ENCODE measurements at places on chromosomes 7 and 10.
A peak's percentile ranks its signal among the peaks of the same experiment; 100 is the strongest.

- DNase-seq, result no peak
These were observed 25.7 kb downstream of the ZNF248 start for GRCh38 chr10:37831495-37832333.

DNA sequence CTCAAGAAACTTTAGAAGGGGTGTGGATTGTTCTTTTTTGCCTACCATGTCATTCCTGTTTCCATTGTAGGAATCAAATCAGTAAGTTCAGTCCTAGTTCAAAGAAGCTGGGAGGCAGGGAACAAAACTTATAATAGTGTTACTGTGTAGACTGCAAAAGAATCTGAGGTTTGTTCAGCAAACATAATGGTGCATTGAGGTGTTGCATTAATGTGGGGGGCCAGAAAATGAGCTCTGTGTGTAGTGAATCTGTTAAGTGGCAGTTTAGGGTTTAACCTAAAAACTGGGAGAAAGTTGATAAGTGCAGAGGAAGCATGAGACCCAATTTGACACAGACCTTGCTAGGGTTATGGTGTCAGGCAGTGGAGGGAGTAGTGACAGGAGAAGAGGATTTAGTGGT is 197.7 kb downstream of the SUGCT start:
- DNase-seq, result no peak

DNA sequence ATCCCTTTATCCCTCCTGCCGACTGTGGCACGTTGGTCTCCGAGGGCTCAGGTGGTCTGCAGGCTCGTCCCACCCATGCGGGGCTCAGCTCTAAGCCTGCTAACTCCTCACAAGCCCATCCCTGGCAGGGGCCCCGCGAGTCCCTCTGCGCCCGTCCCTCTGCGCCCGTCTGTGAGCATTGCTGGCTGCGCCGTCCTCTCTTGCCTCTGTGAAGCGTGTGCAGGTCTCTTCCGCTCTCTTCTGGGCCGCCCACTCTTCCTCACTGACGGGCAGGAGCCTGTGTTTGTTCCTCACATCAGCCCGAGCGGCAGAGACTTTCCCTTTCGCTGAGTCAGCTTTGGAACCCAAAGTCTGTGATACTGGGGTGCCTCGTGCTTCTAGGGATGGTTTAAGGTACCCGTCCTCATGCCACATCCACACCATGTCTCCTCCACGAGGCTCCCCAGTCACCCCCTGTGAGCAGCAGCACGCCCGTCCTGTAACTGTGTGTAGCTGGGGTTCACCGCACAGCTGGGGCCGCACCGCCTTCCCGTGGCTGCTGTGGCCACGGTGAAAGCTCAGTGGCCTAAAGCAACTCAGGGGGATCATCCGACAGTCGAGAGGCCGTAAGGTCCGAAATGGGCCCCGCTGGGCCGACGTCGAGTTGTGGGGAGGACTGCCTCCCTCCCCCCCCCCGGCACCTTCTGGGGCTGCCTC is 35.5 kb downstream of the ADGRA1 start:
- no peak for DNase-seq

GRCh38 chr10:7107285-7107684 is 303.5 kb downstream of the SFMBT2 start:
- no peak for DNase-seq

- no peak for DNase-seq
These were observed 88.6 kb upstream of the KLF14 start for GRCh38 chr7:130822642-130823041.

- peak; percentile 76 for DNase-seq
These were observed at the start of gene CALY for GRCh38 chr10:133336577-133337369. Gene CALY (minus strand): TSS chr10:133336896. CDS start chr10:133328989, 7,907 bp downstream.

- DNase-seq, result no peak
These were observed 39.4 kb upstream of the GDF10 start for GRCh38 chr10:47260505-47261111.

DNA sequence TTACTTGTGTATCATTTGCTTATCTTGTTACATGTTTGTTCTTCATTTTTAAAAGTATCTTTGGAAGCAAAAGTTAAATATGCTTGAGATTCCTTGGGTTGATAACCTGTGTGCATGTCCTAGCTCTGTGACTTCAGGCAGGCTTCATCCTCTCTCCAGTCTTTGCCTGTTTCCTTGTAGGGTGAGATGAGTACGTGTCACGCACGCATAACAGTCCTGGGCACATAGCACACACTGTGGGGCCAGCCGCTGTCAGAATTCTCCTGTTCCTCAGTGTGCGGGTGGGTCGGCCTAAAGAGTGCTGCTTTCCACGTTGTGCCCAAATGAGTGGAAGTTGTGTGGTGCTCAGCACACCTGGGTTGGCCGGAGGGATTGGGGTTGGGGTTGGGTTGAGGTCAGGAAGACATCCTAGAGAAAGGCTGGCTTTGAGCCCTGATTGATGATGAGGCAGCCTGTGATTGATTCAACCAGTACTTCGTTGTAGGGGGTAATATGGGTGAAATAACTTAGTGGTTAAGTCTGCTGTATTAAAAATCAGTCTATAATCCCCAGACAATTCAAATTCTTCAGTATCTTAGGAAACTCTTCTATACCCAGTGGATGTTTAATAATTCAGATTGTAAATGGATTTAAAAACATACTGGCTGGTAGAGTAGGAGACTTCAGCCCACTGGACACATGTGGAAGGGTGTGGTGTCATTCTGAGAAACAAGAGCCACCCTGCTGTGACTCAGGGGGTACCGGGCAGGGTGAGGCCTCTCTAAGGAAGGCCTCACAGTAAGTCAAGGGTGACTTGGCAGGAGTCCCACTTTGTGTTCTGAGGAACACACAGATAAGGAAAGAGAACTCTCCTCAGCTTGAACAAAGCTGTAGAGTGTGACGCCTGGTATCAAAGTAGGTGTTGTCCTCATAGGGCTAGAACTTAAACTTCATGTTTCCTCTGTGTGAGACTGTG is 54.8 kb downstream of the DAGLB start:
- no peak for DNase-seq

DNA sequence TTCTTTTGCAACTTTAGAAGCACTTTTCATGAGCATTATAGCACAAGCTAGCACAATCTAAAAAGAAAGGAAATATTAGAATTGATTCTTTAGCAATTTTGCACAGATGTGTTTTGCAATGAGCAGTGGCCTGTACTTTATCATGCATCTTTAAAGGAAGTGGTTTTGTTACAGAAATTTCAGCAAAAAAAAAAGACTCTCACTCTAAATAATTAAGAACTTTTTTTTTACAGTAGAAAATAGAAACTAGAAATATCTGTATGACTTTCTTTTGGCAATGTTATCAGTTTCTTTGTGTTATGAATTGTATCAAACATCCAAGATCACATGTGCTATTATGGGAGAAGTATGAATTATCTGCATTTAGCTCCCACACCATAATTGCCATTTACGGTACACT is 195.7 kb upstream of the KLF6 start:
- no peak for DNase-seq

GRCh38 chr10:20835335-20835734 is 61.8 kb downstream of the NEBL start:
- DNase-seq, result no peak

- no peak for DNase-seq
These were observed 58.6 kb upstream of the ANK3 start for GRCh38 chr10:60448246-60448645.

GRCh38 chr10:132616170-132616995 is 78.8 kb downstream of the INPP5A start:
- peak; percentile 49 for DNase-seq

DNA sequence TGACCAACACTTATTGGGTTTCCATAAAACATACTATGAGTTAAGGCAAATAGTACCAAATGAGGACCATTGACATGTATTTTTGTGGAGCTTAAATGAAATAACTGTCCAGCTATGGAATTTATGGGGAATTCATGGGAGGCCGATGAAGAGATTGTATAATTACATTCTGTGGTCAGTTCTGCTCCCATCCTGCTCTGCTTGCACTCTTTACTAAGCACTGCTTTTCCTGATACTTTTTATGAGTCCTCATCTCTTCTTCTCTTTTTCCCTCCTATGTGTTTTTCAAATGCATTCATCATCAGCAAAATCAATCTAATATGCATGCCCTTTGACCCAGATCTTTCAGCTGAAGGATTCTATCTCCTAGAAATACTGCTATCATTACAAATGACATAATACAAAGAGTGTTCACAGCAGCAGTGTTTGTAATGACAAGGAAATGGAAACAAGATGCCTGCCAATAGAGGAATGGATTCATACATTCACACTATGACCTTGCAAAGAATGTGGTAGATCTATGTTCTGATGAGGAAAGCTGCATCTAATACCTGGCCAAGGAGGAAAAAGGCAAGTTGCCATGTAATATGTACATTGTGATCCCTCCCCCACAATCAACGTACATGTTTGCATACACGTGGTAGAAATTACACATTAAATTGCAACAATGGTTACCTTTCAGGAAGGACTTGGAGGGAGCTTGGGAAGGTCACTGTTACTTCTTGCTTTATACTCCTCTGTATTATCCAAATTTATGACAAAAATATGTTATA is 73.9 kb downstream of the PCGF5 start:
- no peak for DNase-seq

DNA sequence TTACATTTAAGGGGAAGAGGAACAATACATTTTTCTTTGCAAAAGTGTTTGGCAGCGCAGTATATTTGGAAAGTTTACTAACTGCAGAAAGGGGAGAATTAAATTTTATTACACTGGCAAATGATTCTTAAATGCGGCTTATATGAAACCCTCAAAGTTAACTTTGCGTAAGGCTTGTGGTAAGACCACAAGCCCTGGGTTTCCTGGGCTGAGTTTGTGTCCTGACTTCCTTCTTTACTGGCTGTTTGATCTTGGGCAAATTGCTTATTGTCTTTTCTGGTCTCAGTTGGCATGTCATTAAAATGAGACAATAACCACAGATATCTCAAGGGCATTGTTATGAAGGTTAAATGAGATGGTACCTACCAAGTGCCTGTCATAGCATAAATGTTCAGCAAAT is 106.8 kb downstream of the GLRX3 start:
- DNase-seq, result no peak

DNA sequence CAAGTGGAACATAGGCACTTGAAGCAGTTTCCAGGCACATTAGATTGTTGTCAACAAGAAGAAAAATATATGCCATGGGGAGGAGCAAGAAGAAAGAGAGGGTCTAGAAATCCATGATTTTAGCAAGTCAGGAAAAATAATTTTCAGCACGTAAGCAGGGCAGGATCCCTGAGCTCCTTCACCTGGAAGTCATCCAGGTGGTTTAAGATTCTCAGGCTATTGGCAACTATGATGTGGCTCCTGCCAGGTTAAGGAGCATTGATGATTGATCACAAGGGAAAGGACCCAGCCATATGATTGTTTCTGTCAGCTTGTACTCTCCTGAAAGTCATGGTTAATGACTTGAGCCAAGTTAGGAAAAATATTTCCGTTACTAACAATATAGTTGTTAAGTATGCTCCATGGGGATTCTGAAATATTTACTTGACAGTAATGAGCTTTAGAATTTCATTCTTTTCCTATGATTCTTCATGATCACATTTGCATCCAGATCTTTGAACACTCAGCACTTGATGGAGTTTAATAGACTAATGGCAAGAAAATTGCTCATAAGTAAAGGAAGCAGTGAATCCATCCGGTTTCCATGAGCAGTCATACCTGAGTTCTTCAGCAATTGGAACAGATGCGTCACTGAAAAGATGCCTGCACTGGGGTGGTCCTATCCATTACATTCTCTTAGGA is 209.1 kb downstream of the BICC1 start:
- no peak for DNase-seq

- peak; percentile 19 for DNase-seq
These were observed 32.9 kb downstream of the PHTF2 start for GRCh38 chr7:77831481-77831880.

DNA sequence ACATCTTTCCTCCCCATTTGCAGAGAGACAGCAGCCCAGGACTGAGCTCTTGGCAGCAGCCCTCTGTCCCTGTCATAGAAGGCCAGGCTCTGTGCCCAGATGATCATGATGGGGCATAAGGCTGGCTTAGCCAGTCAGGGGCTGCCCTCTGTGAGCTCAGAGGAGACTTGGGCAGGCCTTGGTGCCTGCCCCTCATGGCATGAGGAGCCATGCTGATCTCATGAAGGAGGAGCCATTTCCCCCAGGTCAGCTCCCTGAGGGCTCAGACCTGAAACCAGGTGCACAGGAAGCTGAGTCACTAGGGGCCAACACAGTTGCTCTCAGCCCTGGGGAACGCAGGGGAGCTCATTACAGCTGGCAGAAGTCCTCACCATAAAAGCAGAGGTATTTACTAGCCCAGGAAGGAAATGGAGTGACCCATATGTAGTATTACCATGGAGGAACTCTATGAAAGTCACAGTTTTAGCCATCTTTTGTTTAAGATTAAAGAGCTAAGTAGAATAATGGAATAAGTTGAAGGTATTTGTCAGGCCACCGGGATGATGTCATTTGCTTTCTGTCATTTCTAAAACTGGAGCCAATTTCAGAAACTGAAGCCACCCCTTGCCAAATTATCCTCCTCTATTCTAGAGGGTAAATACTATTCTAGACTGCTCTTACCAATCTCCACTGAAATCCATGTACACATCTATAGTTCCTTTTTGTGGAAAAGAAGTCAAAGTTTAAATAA is 362.4 kb upstream of the ZNF32 start:
- DNase-seq, result no peak

DNA sequence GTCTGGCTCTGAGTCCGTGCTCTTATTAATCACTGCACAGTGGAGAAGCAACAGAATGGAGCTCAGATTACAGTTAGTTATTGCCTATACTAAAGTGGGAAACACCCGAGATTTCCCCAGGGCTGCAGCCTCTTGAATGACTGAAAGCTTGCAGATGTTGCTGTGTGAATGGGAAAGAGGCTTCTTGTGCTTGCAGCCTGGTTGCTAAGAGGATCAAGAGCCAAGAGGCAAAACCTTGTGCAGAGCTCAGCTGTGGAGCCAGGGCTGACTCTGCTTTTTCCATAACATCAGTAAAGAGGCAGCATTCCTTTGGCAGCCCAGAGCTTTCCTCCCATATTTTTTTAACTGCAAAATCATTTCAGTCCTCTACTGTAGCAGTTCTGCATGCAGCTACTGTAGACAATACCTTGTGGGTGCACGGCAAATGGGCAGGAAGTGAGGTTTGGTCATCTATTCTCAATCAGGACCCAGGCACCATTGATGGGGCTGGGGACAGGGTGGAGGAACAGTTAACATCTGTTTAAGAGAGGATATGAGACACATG is 86.5 kb downstream of the RALA start:
- no peak for DNase-seq

DNA sequence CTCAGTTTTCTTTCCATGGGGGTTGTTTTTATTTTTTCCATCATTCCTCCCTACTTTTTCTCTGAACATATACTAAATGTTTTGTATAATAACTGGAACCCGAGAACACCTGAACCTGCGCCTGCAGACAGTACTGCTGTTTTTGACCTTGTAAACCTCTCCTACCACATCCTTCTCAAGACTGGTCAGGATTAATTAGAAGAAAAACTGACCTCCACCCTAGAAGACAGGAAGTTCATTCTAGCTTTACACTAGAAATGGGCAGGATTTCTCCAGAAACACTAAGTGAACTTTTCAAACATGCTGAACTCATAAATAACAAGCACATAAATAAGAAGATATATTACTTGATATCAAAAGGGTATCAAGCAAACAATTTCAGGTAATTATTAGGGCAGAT is 751 bp upstream of the HYCC1 start:
- DNase-seq, result no peak

DNA sequence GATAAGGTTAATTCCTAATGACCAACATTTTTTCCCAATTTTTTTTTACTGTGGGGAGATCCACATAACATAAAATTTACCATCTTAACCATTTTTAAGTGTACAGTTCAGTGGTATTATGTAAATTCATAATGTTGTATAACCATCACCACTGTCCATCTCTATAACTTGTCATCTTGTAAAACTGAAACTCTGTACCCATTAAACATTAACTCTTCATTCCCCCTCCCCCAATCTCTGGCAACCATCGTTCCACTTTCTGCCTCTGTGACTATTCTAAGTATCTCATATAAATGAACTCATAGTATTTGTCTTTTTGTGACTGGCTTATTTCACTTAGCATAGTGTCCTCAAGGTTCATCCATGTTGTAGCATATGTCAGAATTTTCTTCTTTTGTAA is 46.0 kb upstream of the HPS1 start:
- DNase-seq, result no peak

Measured in activated T-helper 9 cell treated with anti-CD3 and anti-CD28 coated beads, Interleukin-2, amount 50 U/mL, for 16 hours (primary cell).